ENCODE measurements at places on chromosomes 11 and 22.

- DNase-seq = peak; percentile 41
Observed at GRCh38 chr22:24153959-24154358, 27.3 kb upstream of the SUSD2 start.

DNA sequence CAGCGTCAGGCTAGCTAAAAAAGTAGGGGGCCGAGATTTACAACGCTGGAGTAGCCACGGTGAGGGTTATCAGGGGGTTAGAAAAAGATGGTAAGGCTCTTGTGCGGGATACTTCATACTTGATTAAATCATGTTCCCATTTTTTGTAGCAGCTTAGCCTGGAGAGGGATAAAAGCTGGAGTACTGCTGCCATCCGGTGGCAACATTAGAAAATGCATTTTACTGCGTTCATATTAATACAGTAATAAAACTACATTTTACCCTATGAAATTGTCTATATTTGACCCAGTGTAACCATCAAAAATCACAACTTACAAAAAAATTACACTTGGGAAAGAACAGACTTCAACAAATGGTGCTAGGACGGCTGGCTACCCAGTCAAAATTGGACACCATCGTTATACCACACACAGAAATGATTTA lies 17.3 kb downstream of the RPUSD4 start:
- peak; percentile 66 for DNase-seq

GRCh38 chr11:44404301-44404700 lies 94.4 kb upstream of the ALX4 start:
- no peak for DNase-seq

DNA sequence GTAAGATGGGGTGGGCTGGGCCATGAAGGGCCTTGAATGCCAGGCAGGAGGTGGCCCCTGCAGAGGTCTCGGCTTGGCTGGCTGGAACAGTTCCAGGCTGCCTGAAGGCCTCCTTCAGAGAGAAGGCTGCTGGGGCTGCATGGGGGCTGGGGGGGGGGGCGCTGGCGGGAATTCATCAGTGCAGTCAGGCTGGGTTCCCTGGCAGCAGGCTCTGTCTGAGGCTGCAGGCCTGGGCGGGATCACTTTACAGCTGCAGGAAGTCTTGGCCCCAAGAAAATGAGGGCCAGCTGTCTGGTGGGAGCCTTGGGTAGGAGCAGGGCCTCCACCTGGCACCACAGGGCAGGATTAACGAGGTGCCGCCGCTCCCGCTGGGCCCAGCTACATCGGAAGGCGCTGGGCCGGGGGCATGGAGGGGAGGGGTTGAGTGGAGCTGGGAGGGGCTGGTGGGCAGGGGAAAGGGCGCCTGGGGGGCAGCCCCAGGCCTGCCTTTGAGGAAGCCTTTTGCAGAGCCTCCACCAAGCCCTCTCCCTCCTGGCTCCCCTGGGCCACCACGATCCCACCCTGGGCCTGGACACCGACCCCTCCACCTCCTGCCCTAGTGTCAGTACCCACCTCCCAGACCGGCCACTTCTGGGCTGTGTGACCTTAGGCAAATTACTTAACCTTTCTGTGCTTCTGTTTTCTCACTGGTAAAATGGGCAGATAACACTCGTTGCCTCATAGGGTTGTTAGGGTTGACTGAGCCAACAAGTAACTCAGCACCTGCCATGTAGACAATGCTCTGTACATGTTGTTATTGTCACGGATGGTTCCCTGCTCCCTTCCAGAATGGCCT lies 31.0 kb upstream of the HMOX1 start:
- no peak for DNase-seq

DNA sequence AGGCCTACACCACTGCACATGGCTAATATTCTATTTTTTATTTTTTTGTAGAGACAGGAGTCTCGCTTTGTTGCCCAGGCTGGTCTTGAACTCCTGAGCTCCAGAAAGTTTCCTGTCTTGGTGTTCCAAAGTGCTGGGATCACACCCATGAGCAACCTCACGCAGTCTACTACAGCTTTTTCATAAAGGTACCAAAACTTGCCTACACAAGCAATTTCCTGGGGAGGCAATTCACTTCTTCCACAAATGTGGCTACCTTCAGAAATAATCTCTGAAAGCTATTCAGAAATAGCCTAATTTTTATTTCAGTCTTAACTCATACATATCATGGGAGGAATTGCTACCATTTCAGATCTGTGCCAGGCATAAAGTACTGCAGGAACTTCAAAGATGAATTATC lies 11.4 kb downstream of the SLC35F2 start:
- no peak for DNase-seq

- DNase-seq = no peak
Observed at GRCh38 chr11:95734009-95734572, 55.5 kb downstream of the FAM76B start.

DNA sequence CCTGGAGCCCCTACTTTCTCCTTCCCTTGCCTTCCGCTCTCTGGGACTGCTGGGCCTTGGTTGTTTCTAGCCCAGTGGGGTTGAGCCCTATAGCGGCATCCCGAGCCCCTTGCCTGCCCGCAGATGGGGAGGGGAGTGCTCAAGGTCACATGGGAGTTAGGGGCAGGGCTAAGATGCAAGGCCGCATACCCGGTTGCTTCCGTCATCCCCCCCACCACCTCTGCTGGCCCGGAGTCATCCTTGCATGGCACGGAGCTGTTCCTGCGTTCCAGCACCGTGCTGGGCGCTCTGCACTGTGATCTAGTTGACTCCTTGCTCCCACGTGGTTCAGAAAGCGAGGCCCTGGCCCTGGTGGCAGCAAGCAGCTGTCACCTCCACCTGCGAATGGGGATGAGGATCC lies 18.0 kb downstream of the FLRT1 start:
- no peak for DNase-seq

DNA sequence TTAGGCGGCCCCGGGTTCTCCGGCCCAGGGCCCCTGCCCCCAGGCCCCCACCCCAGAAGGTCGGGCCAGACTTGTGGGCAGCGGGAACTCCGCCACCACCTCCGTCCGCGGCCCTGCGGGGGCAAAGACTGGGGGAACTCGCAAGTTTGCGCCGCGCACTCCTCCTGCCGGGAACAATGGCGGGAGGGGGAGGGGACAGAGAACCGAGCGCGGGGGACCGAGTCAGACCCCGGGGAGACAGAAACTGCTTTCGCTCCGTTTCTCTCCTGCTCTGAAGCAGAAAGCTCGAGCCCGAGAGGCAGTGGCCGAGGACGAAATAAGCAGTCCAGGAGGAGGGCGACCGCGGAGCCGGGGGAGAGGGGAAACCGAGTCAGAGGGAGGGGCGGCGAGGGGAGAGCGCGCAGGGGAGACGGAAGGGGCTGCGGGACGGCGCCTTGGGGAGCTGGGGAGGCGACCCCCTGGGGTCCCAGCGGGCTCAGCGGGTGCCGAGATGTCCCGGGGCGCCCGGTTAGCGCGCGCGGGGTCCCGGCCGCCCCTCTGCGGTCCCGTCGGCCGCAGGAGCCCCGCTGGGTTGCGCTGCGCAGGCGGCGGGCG lies 555 bp downstream of the TP53I11 start:
- DNase-seq = no peak

All from activated naive CD4-positive, alpha-beta T cell treated with anti-CD3 and anti-CD28 coated beads, Interleukin-2, amount 10 ng/mL, durations not matched to agents 7 days and 5 days (primary cell).